ENCODE measurements at places on chromosomes 6 and 20.
A peak's percentile ranks its signal among the peaks of the same experiment; 100 is the strongest.

GRCh38 chr20:10172998-10173655 lies 45.5 kb upstream of the SNAP25 start:
- no peak for DNase-seq

GRCh38 chr6:11750682-11751081 lies 27.9 kb downstream of the ADTRP start:
- no peak for DNase-seq

- DNase-seq, result no peak
These were observed 156.3 kb downstream of the KIF6 start for GRCh38 chr6:39568896-39569295.

DNA sequence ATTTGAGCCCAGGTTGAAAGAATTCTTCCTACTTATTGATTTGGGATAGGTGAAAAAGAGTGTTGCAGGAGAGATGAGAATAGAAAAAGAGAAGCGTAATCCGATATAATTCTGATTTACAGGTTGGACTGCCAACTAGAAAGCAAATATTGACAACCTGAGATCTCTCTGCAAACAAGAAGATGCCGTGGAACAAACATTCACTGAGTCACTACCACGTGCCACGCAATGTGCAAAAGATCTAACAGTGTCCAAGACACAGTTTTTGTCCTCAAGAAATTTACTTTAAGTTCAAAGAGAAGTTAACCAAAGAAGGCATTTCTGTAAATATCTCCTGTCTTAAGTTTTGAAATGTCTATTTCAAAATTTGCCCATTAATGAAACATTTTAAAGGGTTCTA lies 578.0 kb upstream of the ARID1B start:
- no peak for DNase-seq

- DNase-seq, result no peak
These were observed 5.6 kb upstream of the FAM50B start for GRCh38 chr6:3843379-3844096.

- DNase-seq, result no peak
These were observed 177.5 kb downstream of the TMEM242 start for GRCh38 chr6:157145656-157146285.

- DNase-seq, result no peak
These were observed 406.2 kb upstream of the MMS22L start for GRCh38 chr6:97689078-97689754.

DNA sequence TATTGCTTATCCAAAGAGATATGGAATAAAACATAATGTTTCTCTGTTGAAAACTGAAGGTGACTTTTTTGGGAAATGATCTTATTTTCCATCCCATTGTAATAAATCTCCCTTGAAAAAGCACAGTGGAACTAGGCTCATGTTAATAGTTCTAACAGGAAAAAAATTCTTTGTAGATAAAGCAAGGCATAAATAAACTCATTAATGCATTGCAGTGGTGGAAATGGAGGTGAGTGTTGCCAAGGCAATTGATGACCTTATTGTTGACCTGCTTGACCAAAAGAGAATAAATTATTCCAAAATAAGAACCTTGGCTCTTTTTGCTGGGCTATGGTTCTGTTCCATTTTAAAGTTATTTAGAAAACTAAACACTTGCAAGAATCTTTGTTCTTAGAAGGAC lies 55.2 kb downstream of the TRMT11 start:
- DNase-seq, result no peak

- no peak for DNase-seq
These were observed 339.0 kb downstream of the NRN1 start for GRCh38 chr6:5667737-5668136.

DNA sequence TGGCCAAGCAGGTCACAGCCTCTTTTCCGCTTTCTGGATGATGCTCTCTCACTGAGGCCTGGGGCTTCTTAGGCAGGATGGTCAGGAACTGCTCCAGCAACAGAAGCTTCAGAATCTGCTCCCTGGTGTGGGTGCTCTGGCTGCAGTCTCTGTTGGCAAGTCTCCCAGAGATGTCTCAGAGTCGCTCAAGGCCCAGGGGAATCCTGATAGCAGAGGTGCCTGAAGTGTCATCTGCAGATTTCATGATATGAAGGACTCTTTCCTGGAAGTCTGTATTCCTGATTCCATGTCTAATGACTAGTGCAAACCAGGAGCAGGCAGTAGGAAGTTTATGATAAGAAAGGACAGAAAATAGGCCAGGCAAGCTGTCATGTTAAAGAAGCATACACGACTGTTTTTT lies 20.3 kb downstream of the ZSCAN31 start:
- no peak for DNase-seq

DNA sequence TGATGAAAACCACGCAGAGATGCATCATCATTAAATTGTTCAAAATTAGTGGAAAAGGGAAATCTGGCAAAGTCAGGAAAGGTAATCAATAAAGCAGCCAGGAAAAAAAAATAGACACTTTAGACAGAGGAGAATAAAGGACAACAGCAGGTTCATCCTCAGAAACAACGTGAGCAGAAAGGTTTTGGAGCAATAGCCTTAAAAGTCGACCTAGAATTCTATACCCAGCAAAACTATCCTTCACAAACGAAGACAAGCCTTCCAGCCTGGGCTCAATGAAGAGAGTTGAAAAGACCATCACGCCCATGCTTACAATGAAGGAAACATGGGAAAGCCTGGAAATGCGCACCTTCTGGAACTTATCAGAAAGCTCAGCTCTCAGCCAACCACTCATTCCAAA lies 24.7 kb upstream of the CHRNA4 start:
- no peak for DNase-seq

DNA sequence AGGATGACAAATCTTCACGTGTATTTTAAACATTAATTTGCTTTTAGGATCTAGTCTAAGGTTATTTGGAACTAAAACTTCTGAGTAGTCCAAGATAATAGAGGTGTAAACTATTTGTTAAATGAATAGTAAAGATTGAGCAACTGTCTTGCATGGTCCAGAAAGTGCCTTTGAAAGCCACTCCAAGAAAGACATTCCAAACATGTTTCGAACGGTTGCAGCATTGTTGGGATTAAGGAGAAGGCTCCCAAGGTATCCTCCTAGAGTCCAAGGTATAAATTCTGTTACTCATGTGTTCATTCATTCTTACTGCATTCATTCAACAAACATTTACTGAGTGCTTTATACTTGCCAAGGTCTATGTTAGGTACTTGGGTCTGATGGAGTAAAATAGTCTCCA lies 28.8 kb upstream of the MYLK2 start:
- no peak for DNase-seq

DNA sequence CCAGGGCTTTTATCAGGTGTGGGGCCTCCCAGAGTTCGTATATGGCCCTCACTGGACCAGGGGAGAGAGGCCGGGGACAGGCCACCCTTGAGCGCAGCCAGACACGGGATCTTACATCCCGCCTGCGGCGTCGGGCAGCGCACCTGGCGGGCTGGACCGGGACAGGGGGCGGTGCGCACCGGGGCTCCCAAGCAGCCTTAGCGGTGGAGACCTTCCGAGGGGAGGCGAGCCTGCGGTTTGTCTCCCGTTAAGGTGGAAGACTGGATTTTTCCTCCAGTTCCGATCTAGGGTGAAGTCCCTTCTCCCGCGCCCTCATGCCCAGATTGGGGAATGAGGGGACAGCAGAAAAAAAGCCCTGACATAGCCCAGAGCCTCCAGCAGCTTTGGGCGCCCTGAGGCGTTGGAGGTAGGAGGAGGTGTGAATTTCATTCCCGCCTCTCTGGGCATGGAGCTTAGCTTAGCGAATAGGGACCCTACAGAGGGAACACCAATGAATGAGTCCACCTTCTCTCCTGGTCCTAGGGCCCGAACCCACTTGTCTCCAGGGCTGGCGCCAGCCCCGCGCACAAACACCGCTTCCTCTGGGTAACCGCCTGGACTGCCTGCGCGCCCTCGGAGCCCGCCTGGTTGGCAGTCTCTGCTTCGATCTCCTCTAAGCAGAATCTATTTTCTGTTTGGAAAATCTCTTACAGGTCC lies 6.7 kb upstream of the LAMP5 start:
- no peak for DNase-seq

DNA sequence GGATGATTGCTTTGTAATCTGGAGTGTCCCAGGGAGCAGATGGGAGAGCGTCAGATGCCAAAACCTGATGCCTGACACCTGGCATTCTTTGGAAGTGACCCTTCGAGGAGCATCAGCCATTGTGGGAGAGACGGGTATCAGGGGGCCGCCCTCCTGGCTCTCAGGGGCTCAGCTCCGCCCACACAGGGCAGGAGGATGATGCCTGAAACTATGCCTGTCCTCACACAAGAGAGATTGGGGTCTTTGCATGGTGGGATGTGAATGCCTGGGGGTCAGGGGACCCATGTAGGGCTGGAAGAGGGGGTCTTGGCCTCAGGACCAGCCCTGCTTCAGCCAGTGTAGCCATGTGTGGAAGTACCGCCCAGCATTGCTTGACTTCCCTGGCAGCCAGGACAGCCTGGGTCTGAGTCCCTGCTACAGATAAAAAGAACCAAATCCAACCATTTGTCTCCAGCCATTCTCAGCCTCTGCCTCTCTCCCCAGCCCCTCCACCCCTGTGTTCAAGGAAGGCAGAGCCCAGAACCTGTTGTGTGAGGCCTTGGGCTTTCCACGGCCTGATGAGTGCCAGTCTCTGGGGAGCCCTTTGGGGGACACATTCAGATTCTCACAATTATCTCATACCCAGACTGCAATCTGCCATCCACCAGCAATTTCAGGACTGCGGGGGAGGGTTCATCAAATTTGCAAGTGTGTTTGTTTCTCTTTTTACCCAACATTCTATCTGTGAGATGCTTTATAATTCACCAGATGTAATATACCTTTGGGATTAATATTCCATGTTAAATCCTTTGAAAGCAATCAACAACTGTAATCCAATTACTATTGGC lies 371.2 kb downstream of the PREX1 start:
- peak; percentile 21 for DNase-seq

GRCh38 chr6:170294813-170295509 lies 4.1 kb upstream of the DLL1 start:
- no peak for DNase-seq

DNA sequence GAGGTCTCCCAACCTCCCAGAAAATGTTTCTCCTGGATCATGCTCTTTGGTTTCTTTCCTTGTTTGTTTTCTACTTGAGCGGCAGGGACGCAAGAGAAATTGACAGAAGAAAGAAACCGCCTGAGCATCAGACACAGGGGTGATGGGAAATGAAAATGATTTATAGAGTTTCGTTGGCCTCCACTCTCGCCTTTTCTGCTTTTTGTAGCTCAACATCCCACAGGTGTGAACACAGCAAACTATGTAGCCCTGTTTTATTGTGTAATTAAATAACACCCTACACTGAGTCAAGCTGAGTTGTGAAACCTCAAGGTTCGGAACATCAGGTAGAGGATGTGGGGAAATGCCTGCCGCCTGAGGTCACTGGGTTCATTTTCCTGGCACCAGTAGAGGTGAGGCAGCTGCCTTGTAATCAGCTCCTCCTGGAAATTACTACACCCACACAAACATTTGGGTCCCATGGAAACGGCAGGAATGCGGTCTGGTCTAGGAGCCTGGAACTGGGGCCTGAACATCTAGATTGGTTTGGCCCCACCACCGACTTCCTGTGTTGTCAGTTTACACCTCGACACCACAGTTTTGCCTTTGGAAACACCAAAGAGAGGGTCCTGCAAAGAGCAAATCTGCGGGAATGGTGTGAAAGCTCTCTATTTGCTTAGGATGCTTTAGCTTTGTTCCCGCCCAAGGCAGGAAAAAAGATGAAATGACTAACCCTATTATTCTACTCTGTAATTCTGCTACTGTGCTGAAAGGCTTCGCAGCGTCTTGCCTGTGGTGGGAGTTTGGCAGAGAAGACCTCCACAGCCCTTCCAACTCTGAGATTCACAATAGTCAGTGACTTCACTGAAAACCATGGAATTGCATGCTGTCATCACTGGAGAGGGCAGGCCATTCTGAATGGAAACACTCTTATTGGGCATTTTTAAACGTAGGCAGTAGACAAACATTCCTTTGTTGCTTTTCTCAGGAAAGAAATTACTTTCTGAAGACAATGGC lies 53.0 kb downstream of the ADAT2 start:
- no peak for DNase-seq

DNA sequence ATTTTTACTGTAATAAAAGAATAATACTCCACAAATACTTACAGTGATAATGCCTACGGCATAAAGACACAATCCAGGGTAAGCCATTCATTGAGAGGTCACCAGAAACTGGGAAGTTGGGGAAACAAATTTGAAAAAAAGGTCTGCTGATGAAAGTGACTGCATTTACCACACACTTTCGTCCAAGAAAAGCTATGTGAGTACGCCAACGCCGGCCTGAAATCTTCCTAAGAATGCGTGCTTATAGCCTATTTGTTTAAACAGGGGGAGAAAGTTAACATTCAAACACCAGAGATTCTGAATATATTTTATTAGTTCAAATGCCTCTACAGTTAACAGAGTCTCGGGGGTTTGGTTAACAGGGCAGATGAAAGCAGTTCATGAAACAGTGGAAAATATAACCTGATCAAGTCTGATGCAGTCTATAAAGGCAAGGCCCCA lies 657 bp upstream of the LTV1 start:
- DNase-seq, result no peak

DNA sequence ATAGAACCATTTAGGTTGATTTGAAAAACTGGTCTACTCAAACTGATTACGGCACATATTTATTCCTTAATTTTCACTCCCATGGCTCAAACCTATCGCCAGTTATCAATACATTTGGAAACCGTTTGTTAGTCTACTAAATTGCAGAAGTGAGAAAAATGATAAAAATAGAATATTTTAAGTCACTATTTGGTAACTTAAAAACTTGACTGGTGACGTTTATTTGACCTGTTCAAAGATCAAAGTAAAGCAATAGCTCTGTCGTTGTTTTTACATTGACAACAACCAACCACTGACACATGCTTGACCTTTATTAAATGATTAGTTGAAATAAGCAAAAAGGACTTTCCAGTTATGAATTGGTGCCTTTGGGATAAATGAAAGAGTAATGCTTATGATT lies 402.9 kb upstream of the MAP3K7 start:
- no peak for DNase-seq
